ENCODE measurements at places on chromosomes 7 and 10.

- DNase-seq: no peak
Measured at GRCh38 chr7:159231017-159231416, 86.3 kb upstream of the VIPR2 start.

- DNase-seq: no peak
Measured at GRCh38 chr7:124152859-124153692, 120.2 kb upstream of the TMEM229A start.

DNA sequence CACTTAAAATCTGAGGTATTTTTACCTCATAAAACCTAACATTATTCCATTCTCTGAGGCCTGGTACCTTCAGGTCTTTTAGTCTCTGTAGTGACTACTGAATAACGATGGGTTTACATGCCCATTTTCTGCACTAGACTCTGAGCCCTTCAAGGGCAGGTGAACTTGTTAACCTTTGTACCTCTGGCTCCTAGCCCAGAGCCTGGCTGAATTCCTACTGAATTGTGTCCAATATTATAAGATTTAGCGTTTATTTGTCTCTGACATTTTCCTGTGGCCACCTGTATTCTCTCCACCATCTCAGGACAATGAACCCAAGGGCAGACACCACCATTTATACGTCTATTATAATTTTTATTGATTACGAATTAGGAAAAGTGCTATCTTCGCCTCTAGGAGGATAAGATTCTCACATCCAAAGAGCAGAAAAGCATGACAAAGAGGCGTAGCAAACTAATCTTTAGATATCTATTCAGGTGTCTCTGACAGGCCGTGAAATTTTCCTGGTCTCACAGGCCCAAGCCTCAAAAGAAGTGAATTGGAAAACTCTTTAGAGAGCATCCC lies 27.9 kb upstream of the HNRNPH3 start:
- no peak for DNase-seq

DNA sequence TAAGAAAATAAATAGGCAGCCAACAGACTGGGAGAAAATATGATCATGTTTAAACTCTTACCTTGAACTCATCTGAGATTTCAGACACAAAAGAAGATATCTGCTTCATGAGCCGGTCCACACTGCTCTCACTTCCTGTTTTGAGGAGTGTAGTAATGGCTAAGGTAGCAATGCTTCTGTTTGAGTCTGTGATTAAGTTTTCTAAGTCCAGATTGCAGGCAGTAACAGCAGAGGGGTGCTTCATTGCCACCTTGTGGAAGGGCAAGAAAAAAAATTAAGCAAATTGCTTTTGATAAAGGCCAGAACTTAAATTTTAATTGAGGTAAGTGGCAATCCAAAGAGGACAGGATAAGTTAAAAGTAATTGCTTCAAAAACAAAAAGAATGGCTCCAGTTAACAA lies 69.1 kb downstream of the MEST start:
- no peak for DNase-seq

- no peak for DNase-seq
Measured at GRCh38 chr7:38548605-38549004, 82.6 kb downstream of the AMPH start.
